Spinal cord (tissue), 10 donors: ENCODE measurements at places on chromosomes 7 and 10. TPM values are rescaled to one million over a fixed set of nuclear protein-coding genes. Genes with fewer than 3 reads are reported as not detected.

Gene NPFFR1
- 0.50 TPM for total RNA-seq

DNA sequence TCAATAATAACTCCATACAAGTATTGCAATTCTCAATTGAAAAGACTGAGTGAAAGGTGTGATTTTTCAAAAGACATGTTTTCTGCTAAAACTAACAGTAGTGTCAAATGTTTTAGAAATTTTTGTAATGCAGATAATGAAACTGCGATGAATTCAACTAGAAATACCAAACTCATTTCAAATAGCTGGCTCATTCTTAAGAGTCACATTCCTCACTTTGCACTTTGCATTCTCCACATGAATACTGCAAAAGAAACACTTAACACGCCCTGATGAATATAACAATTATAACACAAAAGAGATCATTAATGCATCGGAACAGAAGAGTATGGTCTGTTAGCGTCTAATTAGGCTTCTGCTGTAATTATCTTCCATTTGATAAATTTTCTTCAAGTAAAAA, 15.5 kb upstream of the TSPAN12 start:
- DNase-seq: no peak

GRCh38 chr7:128025380-128025779, 5.9 kb downstream of the LRRC4 start:
- DNase-seq: no peak

- no peak for DNase-seq
These were observed 132.7 kb upstream of the MDFIC start for GRCh38 chr7:114789161-114789560.

DNA sequence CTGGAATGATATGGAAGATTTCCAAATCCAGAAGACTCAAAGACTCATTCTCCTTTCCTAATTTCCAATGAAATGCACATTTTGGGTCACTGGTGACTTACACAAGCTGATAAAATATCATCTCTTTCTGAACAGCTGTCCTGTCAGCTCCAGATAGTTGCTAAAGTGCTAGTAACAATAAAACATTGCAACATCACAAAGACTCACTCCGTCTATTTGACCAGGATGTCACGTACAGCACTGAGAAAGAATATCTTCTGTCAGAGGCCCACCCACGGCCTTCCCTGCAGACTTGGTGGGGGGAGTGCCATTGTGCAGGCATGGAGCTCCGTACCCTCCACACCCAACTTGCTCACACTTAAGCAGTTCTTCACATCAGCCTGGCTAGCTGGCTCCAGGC, 78.9 kb upstream of the EGR2 start:
- DNase-seq: no peak

Gene OIT3
- 0.99 TPM for total RNA-seq

- DNase-seq: no peak
These were observed 42.3 kb downstream of the ARID5B start for GRCh38 chr10:61943674-61944378.

GRCh38 chr7:71384094-71384493, 252.2 kb downstream of the GALNT17 start:
- no peak for DNase-seq

Gene GOLGA7B
- 10.8 TPM for total RNA-seq
